ENCODE measurements at places on chromosomes 5 and 9.

DNA sequence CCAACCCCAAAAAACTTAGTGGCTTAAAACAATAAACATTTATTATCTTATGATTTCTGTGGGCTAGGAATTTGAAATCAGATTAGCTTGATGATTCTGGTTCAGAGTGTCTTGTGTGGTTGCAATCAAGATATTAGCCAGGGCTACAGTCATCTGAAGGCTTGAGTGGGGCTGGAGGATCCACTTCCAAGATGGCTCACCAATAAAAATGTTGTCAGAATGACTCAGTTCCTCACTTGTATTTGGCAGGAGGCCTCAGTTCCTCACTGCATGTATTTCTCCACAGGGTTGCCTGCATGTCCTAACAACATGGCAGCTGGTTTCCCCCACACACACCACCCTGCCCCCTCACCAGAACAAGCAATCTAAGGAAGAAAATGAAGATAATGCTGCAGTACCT lies 98.2 kb upstream of the NIPBL start:
- no peak for DNase-seq

- no peak for DNase-seq
Observed at GRCh38 chr9:3397766-3398165, 128.0 kb downstream of the RFX3 start.

- DNase-seq, result no peak
Observed at GRCh38 chr5:143342607-143343006, 60.9 kb downstream of the NR3C1 start.

DNA sequence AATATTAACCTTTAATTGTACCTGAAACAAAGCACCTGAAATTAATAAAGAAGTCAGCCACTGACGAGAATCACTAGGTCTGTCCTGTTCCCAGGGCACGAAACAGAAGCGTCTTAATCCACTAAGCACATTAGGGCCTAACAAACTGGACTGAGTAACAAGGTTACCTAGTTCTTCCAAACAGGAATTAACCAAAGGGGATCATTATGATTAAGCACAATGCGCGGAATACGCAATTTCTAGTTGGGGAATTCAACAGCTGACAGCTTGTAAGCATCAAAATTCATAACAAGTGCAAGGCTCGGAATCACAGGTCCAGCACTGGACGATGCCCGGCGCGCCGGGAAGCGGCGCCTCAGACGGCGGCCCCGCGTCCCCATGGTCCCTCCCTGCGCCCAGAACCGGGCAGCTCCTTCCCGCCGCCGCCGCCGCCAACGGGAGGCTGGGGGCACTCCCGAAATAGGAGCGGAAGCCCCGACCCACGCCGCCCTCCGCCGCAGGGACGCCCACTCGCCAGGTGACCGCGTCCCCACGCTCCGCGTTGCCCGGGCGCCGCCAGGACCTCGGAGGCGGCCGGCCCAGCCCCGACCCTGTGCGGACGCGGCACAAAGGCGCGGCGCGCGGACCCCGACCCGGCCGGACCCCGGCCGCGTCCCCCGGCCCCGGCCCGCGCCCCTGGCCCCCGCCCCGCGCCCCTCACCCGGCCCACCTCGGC lies 898 bp downstream of the CAMSAP1 start:
- no peak for DNase-seq

GRCh38 chr5:96733771-96734500 lies 71.8 kb downstream of the CAST start:
- no peak for DNase-seq

Measured in AG09309 (cell line).